Bone marrow (tissue), 2 donors: ENCODE measurements at places on chromosomes 5 and 9.

DNA sequence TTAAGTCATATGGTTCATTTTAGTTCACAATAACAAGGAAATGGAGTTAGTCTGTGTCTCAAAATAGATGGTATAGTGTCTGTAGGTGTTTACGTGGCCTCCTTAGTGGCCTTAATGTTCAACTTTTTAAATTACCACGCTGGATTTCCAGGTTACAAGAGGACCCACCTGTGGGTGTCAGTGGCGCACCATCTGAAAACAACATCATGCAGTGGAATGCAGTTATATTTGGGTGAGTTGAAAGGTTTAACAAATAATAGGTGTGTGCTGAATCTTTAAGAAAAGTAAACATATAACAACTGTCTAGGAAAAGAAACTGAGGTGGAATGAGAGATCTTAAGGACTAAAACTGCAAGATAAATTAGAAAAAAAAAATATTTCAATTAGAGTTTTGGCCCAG, 2.9 kb downstream of the UBE2B start:
- DNase-seq = no peak

DNA sequence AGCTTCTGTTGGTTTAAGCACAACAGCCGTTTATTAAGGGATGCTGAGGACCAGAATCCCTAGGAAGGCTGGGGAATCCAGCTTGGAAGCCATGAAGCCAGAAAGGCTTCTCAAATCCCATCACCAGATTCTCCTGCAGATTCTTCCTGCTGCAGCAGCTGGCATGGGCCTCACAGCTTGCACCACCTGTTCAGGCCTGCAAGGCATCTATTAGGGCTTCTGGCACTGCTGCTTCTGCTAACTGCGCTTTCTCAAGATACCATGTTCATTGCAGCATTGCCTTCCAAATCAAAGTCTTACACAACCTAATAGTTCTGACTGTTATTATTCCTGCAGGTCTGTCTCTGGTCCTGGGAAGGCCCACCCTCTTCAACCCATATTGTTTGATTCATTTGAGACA, 51.2 kb upstream of the ZNF366 start:
- no peak for DNase-seq

DNA sequence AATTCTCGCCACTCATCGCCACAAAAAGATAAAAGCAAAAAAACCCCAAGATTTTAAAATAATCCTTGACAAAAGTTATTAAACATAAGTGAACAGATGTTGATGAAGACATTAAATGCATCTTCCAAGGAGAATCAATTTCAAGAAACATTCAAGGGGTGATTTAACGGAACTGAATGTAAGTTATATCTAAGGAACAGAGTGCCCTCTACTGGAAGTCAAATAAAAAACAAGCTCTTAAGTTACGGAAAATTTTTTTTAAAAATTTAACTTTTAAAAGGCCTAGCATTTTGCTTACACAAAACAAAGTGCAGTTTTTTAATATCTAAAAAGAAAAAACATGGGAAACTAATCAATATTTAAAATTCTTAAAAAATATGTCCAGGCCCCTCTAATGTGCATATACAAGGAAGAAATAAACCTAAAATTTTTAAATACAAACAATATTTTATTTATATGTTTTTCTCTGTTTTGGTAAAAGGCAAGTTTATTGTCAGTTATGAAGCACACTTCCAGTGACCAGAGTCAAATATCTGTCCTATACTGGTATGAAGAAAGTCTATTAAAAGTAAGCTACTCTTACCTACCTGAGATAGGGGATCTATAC, 28.0 kb downstream of the TEX10 start:
- peak; percentile 30 for DNase-seq

- DNase-seq = no peak
Measured at GRCh38 chr5:52603778-52604554, 183.8 kb upstream of the ITGA1 start.

DNA sequence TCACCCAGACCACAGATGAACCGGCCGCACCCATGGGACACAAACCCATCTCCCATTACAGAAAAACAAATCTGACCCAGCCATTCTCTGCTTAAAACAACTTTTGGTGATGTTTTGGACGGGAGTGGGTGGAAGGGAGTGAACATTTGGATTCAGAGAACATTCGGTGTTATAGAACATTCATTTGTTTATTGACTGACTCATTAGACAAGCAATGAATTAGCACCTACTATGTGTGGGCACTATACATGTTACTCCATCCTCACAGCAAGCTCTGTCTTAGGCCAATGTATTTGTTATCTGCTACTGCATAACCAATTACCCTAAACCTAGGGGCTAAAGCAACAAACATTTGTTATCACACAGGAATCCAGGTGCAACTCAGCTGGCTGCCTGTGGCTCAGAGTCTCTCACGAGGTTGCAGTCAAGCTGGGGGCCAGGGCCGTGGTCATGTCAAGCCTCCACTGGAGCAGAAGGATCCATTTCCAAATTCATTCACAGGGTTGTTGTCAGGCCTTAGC, 5.1 kb upstream of the ERGIC1 start:
- DNase-seq = no peak

DNA sequence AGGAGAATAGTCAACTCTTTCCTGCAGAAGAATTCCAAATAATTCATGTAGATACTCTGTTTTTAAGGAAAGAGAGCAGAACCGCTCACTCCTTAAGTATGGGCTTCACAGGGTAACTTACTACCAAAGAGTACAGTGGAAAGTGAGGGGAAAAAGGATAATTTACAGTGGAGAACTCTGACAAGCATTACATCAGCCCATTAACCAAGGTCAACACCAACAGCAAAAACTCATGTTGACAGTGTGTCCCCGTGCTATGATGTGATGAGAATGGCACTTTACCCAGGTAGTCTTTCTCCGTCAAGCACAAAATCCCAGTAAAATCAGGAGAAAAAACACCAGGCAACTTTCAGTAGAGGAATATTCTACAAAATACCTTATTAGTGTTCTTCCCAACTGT, 104.3 kb downstream of the ADCY2 start:
- no peak for DNase-seq

GRCh38 chr9:121962421-121962820, 130.7 kb downstream of the TTLL11 start:
- no peak for DNase-seq
